ENCODE measurements at places on chromosomes 6 and 20.

GRCh38 chr6:16723826-16724225, 37.4 kb downstream of the ATXN1 start:
- no peak for DNase-seq

- no peak for DNase-seq
Observed at GRCh38 chr6:27471365-27472115, 1.4 kb downstream of the ZNF184 start.

GRCh38 chr6:37631295-37631694, 66.4 kb downstream of the MDGA1 start:
- no peak for DNase-seq

GRCh38 chr6:127439718-127440117, 19.5 kb downstream of the KIAA0408 start:
- DNase-seq, result no peak

GRCh38 chr6:21084656-21085055, 508.9 kb upstream of the SOX4 start:
- no peak for DNase-seq

- DNase-seq, result no peak
Observed at GRCh38 chr20:44166477-44166876, 20.5 kb downstream of the JPH2 start.

GRCh38 chr20:12049125-12049524, 131.4 kb downstream of the BTBD3 start:
- no peak for DNase-seq

- DNase-seq, result no peak
Observed at GRCh38 chr6:157981132-157981394, 600 bp upstream of the SYNJ2 start.

- DNase-seq, result no peak
Observed at GRCh38 chr6:164694386-164694785, 615.0 kb downstream of the C6orf118 start.

GRCh38 chr6:25217302-25217701, 61.9 kb upstream of the CARMIL1 start:
- DNase-seq, result no peak

DNA sequence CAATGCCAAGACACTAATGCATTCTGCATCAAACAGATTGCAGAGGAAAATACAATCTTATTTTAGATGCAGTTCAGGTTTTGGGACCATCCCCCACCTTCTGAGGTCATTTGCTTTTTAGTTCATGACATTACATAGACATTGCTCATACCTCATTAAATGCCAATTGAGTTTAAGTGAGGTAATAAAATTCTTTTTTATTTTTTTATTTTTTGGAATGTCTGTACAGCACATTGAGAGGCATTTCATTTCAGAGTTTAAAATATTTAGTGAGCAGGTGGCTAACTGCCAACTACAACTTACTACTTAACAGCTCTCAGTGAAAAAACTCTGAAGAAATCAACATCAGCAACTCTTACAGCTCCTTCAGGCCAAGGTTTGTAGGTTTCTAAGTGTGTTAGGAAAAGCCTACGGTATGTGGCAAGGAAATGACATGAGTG, 482.2 kb upstream of the RNF217 start:
- no peak for DNase-seq
